HCT116 (cell line): ENCODE measurements at places on chromosomes 4 and X. TPM values are rescaled to one million over a fixed set of nuclear protein-coding genes. Genes with fewer than 3 reads are reported as not detected.

DNA sequence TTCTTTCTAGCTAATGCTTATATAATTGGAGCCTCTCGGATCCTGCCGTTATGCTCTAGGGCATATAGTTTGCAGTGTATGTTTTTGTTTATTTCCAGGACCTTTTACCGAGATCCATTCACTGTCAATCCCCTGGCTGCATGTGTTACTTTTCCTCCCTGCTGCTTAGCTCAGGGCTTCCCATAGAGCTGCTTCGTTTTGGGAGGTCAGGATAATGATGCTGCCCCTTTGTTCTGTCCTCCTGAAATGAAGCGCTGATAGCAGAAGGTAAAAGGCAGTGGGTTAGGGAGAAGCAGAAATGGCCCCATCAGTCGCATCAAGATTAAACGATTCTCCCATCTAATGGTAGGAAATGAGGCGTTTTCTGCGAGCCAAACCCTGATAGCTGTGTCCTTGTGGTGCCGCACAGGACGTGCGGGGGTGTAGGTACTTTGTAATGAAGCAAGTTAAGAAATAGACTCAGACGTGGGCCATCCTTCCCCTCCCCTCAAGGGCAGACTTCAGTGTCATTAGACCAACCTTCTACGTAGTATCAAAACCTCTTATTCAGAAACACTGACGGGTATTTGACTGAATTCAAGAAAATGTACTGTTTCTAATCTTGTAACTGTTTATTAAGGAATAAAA lies 37.3 kb downstream of the AFF2 start:
- no peaks in the 10 kb centered on the region for H3K4me1 ChIP-seq
- H3K27me3 ChIP-seq: no peaks in the 10 kb centered on the region
- H3K4me3 ChIP-seq: no peak overlapping the region
- no peak for DNase-seq
- no peaks in the 10 kb centered on the region for H3K36me3 ChIP-seq

Gene CFP
- 1.3 TPM for total RNA-seq

DNA sequence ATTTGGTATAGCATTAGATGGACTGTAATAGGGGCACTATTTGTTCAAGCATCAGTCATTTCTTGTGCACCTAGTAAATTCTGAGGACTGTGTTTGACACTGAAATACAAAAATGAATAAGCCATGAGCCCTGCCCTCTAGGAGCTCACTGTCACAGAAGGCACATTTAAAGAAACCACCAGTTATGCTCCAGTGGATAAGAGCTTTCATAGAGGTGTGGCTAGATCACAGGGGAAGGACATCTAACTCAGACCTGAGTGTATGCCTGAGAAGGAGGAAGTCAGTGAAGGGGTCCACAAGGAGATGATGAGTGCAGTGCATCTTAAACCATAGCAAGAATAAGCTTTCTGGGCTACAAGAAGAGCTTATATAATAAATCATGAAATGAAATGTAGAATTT lies 40.1 kb downstream of the BTC start:
- no peak overlapping the region for H3K27ac ChIP-seq
- no peaks in the 10 kb centered on the region for H3K27me3 ChIP-seq
- no peak overlapping the region for H3K4me3 ChIP-seq
- DNase-seq: no peak
- H3K4me1 ChIP-seq: no peaks in the 10 kb centered on the region

Gene RAP1GDS1
- total RNA-seq: 40.8 TPM

GRCh38 chr4:30769093-30769492 lies 48.9 kb downstream of the PCDH7 start:
- no peak overlapping the region for H3K4me3 ChIP-seq
- no peaks in the 10 kb centered on the region for H3K36me3 ChIP-seq

DNA sequence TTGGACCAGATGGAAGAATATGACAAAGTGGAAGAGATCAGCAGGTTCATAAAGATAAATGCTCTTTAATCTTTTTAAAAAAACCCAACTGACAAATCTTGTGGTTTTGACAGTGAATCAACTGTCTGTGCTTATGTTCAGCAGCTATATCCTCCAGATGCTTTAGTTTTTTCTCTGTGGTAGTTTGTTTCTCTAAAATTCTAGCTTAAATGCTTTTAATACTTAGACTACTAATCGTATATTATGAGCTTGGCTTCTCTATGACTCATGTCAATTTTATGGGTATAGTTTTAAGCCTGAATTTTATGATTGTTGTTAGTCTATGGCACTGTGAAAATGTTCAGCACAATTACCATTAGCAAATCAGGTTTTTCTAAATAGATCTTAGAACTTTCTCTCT lies 12.9 kb downstream of the HHIP start:
- H3K4me3 ChIP-seq: no peak overlapping the region
- H3K36me3 ChIP-seq: no peaks in the 10 kb centered on the region
- H3K27ac ChIP-seq: no peak overlapping the region
- no peaks in the 10 kb centered on the region for H3K4me1 ChIP-seq
- no peaks in the 10 kb centered on the region for H3K27me3 ChIP-seq

GRCh38 chrX:107733686-107734085 lies 41.9 kb downstream of the TSC22D3 start:
- H3K36me3 ChIP-seq: no peaks in the 10 kb centered on the region
- DNase-seq: no peak
- no peak overlapping the region for H3K27ac ChIP-seq
